ENCODE measurements at places on chromosomes 16 and 17.
A peak's percentile ranks its signal among the peaks of the same experiment; 100 is the strongest.

GRCh38 chr17:45222014-45222288 lies 266 bp downstream of the FMNL1 start:
- no peak for DNase-seq

DNA sequence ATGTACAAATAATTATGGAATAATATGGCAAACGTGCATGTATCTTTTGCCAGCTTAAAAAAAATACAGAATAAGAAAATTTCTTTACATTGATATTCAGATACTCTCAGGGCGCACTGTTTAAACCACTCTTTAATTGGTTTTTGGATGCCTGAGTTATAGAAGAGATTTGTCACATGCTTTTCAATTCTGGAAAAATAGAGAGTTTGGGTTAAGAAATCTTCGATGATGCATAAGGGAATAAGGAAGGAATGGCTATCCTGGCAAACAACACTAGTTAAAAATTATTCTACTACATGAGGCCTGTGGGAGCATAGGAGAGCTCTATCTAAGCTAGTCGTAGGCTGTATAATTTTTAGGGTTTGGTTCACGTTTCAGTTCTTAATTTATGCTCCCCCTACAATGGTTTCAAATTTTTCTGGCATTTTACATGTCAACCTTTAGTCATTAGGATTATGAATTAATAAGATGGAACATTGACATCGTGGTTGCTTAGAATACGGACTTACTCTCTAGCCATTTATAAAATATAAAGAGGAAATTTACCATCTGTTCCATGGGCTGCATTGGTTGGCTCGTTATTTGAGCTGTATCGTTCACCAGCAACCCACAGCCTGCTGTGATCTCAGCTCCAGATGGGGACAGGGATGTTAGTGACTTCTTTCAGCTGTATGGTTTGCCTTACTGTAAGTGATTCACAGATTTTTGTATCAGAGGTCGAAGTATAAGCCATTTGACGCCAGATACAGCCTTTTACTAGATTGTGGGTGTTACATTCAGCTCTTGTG lies 15.9 kb downstream of the NARF start:
- DNase-seq, result no peak

DNA sequence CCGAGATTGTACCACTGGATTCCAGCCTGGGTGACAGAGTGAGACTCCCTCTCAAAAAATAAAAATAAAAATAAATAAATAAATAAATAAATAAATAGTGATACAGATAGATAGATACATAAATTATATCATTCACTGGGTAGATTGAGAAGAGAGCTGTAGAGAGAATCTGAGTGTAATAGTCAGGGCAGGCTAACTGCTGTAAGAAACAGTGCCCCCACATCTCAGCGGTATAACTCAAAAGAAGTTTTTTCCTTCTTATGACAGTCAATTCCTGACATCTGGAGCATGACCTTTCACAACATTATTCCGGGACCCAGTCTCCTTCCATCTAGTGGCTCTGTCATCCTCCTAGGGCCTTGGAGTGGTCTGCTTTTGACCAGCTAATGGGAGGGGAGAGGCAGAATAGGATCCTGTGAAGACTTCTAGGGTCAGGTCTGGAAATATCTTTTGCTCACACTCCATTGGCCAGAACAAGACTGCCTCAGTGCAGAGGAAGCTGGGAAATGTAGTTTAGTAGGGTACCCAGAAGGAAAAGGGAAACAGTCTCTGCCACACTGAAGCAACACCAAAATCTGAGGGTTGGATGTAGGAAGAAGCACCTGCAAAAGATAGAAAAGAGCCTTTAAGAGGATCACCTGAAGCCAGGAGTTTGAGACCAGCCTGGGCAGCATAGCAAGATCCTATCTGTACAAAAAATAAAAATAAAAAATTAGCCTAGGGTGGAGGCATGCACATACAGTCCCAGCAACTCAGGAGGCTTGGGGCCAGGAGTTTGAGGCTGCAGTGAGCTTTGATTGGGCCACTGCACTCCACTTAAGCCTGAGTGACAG lies 3.0 kb upstream of the QPRT start:
- no peak for DNase-seq

DNA sequence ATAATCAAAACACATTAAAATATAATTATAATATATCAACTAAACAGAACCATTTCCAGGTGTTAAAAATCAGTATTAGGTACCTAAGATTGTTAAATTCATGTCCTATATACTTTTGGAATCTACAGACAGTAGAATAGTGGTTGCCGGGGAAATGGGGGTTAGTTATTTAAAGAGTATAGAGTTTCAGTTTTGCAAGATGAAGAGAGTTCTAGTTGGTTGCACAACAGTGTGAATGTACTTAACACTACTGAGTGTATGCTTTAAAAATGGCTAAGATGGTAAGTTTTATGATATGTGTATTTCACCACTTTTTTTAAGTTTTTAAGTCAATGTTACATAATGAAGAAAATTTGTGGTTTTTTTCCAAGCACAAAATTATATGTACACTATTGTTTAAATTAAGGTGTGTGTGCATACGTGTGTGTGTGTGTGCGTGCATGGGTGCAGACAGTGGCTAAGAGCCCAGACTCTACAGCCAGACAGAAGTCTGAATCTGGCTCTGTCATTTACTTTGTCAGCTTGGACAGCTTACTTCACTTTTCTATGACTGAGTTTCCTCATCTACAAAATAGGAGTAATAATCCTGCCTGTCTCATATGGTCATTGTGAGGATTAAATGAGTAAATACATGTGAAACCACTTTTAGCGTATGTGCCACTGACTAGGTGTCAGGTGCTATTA lies 25.3 kb upstream of the PHAF1 start:
- DNase-seq, result no peak

GRCh38 chr16:70331588-70332358 lies 14.9 kb upstream of the DDX19A start:
- no peak for DNase-seq

DNA sequence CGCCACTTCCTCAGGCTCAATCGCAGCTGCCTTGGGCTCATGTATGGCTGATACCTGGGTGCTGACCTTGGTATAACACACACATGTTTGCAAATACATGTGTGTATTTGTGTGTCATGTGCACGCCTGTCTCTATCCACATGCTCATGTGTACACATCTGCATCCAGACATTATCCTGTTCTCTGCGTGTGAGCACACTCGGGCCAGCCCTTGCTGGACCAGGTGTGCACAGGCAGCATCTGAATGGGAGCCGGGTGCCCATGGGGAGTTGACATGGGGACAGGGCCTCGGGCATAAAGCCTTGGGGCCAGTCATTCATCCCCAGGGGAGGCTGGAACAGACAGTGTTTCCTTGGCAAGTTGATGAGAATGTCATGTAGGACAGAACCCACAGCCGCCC lies 29.1 kb upstream of the CRHR1 start:
- DNase-seq, result no peak

DNA sequence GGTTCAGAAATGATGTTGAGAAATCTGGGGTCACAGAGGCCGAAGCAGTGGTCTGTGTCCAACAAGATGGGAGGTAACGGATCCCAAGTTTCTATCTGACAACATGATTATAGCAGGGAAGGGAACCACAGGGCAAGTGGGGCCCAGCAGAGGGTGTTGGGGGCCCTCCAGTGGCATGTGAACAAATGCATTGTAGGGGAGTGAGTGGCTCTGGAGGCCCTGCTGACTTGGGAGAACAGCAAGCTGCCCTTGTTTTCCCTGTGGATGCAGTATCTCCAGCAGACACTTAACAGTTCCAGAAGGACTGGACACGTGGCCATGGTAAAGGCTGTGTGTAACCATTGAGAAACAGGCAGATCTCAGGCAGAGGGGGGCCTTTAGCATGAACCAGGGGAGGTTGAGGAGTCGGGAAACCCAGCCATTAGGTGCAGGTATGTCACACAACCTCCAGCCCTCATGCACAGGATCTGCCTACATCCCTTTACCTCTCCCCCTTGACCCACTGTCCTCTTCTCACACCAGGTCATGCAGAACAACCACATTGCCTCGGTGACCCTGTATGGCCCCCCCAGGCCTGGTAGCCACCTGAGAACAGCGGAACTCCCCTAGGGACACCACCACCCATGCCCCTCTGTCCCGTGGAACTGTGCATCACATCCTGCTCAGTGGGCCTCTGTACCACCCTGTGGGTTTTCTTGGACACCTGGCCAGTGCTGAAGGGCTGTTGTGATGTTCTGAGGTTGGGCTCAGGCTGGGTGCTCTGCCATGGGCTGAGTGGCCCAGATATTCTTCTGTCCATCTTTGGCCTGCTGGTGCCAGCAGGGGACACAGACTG lies 4.1 kb downstream of the B3GNT9 start:
- DNase-seq, result no peak

DNA sequence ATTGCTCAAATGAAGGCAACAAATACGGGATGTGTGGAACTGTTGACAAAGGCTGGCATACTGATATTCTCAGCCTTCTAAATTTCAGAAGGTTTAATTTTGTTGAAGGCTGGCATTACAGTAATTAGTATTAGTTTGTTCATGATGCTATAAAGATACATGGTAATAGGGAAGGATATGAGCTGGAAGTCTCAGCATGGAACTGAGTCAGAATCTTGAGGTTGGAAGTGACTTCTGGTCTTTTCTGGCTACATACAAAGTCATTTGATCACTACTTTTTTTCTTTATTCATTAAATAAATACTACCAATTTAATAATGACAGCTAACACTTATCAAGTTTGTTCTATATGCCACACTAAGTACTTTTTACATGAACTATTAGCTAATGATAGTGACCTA lies 22.6 kb downstream of the RABEP1 start:
- DNase-seq, result no peak

GRCh38 chr16:24077966-24078365 lies 178.2 kb upstream of the CACNG3 start:
- DNase-seq, result no peak

- DNase-seq, result no peak
These were observed 136.6 kb upstream of the RPH3AL start for GRCh38 chr17:488993-489757.

DNA sequence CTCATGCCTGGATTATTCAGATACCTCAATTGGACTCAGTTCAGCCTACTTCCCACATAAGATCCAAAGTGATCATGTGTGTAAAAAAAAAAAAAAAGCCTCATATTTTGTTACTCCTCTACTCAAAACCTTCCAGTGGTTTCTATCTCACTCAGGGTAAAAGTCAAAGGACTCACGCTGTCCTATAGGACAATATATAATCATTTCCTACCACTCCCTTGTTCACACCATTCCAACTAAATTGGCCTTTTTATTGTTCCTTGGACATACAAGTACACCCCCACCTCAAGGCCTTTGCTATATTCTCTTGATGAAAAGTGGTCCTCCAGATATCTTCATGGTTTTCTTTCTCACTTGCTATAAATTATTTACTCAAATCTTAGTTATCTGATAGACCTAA lies 99.2 kb downstream of the USP32 start:
- no peak for DNase-seq

GRCh38 chr17:27854163-27854562 lies 39.0 kb downstream of the LYRM9 start:
- no peak for DNase-seq

- DNase-seq, result no peak
These were observed 4.2 kb downstream of the FOXC2 start for GRCh38 chr16:86570558-86571529.

DNA sequence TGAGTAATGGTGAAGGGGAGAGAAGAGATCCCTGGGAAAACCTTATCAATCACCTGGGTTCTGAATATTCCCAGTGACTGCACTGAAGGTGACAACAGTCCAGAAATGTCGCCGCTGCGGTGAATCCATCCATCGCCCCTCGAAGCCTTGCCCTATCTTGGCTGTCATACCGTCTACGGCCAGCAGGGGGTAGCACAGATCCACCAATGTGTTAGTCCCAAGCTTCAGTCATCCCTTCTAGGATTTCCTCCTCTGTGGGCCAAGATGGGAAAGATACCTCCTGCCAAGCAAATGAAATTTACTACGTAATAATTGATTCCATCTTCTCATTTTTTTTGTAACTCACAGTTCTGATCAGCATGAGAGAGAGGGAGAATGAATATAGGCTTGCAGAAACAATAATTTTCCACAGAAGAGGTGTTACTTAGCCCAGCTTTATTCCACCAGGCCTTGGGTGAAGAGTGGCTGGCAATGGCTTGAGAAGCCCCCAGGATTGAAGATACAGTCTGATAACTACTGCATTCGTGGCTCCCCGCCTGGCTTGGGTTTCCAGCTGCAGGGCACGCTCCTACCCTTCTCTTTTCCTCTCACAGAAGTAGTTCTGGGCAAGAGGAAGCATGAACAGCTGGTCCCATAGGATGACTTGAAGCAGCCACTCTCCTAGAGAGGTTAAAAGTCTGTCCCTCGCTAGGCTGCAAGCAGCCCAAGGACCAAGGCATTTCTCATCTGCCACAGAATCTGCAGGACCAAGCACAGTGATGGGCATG lies 2.6 kb upstream of the FMNL1 start:
- peak; percentile 38 for DNase-seq

DNA sequence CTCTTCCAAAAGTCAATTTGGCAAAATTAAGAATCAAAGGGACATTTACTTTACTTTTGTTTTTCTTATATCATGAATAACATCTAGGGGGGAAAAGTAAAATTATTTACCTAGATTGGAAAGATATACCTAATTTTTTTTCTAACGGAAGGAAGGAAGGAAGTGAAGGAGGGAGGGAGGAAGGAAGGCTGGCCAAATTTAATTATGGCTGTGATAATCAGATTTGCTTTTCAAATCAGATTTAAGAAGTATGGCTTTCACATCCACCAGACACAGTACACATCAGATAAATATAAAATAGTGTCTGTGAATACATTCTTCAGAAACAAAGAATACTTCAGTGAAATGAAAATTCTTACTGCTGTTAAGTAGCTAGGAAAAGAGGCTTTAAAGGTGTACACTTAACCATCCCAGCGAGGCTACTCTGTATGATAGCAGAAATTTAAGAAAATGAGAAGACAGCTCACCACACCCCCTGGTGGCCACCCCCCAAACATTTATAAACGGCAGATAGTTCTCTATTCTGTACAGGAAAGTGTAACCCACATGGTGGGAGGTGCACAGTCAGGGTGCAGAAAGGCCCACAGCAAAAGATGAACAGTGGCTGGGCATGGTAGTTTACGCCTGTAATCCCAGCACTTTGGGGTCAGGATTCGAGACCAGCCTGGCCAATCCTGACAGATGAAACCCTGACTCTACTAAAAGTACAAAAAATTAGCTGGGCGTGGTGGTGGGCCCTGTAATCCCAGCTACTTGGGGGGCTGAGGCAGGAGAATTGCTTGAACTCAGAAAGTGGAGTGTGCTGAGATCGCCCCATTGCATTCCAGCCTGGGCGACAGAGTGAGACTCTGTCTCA lies 150.8 kb downstream of the SSH2 start:
- peak; percentile 10 for DNase-seq

DNA sequence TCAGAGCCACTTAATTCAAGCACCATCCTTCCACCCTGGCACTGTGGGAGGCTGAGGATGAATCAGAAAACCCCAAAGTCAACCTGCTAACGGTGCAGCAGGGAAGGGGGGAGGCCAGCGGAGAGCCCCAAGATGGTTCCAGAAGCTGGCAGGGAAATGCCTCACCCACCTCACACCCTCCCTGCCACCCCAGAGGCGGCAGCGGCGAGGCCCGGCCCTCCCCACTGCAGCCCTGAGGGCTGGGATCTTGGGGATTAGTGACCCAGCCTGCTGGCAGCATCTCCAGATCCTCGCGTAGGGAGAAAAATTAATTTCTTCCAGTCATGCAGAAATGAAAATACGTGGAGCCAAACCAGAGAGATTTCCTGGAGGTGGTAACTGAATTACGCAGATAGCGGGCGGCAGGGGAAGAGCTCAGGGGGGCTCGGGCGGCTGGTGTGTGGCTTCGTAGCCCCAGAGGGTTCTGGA lies 38.2 kb downstream of the CBFA2T3 start:
- DNase-seq, result no peak

All from NCI-H1436 treated with DMSO at 0.1 percent for 48 hours (cell line).